ENCODE measurements at places on chromosomes 6 and 20. TPM values are rescaled to one million over a fixed set of nuclear protein-coding genes. Genes with fewer than 3 reads are reported as not detected.
A peak's percentile ranks its signal among the peaks of the same experiment; 100 is the strongest.

- DNase-seq: no peak
Measured at GRCh38 chr6:28635547-28636158, 110.0 kb downstream of the GPX5 start.

- no peak for DNase-seq
Measured at GRCh38 chr20:20334489-20334888, 33.4 kb upstream of the INSM1 start.

DNA sequence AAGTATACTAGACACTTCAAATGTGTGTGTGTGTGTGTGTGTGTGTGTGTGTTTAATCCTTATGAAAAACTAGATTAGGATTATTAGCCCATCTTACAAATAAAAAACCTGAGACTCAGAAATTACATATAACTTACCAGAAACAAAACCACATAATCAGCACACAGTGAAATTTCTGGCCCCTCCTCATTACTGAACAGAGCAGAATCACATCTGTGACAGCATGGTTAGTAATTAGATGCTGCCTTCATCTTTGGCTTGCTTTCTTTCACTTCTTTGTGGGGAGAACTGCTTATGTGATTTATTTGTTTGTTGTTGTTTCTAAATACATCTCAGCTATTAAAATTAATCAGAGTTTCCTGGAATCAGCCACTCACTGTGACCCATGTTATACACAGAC lies 267.1 kb downstream of the TENT5A start:
- DNase-seq: no peak

- peak; percentile 72 for DNase-seq
Measured at GRCh38 chr20:58659841-58660240, 8.8 kb downstream of the STX16 start.

- no peak for DNase-seq
Measured at GRCh38 chr6:132764370-132764769, 6.7 kb upstream of the VNN2 start.

DNA sequence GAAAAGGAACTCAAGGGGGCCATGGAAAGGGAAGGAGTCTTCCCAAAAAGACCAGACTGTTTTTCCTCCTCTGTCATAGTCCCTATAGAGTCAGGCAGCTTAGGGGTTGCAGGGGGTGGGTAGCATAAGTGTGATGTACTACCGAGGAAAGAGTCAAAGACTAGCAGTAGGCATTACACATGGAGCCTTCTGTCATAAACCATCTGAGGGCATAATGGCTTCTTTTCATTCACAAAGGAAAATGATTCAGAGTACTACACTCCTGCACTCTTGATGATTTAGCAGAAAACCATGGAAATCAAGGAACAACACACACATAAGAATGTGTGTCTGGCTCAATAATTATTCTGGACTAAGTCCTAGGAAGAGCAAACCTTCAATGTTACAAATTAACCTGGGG lies 14.9 kb downstream of the PLN start:
- DNase-seq: no peak

DNA sequence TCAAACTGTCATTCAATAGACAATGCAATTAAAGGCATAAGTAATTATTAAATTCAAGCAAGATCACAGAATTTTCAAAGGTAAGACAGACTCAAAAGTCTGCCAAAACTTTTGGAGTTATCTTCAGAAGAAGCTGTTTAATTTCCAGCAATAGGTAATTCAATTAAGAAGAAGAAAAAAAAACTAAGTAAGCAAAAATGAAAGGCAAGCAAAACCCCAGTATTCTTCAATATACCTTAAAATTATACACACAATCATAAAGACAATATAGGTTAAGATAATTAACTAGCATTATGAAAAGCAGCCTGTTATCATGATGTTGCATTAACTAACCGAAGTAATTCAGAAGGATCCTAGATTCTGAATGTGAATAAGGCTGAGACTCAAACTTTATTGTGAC lies 3.5 kb downstream of the LATS1 start:
- no peak for DNase-seq

Gene ULBP2
- total RNA-seq: 4.9 TPM

Gene CST3
- total RNA-seq: 777 TPM

Gene TRIM15
- 6.9 TPM for total RNA-seq

Gene UST
- not detected for total RNA-seq

Gene IL17A
- total RNA-seq: not detected

Gene MAFB
- total RNA-seq: 0.88 TPM
